ENCODE measurements at places on chromosomes 13 and 19. TPM values are rescaled to one million over a fixed set of nuclear protein-coding genes. Genes with fewer than 3 reads are reported as not detected.

TEAD2 gene
- 26.7 TPM for total RNA-seq

JAK3 gene
- total RNA-seq = 0.68 TPM

SIAH3 gene
- 0.28 TPM for total RNA-seq

SIGLEC14 gene
- not detected for total RNA-seq

- DNase-seq = no peak
Measured at GRCh38 chr13:79427883-79428282, 21.8 kb upstream of the RBM26 start.

DNA sequence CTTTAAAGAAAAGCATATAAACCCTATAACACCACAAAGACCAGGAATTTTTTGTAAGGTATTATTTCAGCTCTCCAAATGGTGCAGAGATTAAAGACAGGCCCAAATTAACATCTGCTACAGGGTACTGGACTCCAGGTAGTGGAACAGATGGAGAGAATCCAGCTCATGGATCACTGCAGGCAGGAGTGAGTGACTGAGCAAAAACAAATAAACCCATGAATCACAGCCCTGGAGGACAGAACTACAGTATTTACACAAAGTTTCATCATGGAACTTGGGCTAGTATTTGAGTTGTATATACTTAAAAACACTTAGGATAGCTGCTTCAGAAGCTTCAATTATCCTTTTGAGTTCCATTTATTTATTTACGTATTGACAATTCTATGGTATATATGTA lies 132.8 kb upstream of the SPRY2 start:
- DNase-seq = peak; percentile 56

GRCh38 chr13:24226762-24227161 lies 66.2 kb downstream of the SPATA13 start:
- DNase-seq = no peak

GRCh38 chr13:34421858-34422475 lies 520.1 kb upstream of the NBEA start:
- DNase-seq = no peak

DNA sequence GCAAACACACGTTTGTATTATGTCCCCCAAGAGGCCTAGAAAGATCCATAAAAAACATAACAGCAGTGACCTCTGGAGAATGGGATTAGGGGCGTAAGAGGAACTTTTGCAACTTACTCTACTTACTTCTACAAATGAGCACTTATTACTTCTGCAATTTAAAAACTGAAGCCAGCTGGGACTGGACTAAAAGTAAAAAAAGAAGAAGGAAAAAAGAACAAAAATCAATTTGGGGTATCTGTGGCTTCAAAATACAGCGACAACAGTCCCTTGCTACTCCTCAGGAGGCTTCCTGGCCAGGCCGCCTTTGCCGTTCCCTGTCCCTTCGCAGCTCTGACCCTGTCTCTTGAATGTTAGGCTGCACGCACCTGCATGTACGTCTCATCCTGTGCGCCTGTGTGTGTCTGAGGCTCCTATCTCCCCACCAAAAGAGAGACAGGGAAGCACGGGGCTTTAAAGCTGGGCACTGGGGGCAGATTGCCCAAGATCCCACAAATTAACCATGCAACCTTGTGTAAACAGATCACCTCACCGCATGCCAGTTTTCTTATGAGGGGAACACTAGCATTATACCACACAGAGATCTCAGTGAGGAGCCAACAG lies 12.1 kb upstream of the FKRP start:
- no peak for DNase-seq

DNA sequence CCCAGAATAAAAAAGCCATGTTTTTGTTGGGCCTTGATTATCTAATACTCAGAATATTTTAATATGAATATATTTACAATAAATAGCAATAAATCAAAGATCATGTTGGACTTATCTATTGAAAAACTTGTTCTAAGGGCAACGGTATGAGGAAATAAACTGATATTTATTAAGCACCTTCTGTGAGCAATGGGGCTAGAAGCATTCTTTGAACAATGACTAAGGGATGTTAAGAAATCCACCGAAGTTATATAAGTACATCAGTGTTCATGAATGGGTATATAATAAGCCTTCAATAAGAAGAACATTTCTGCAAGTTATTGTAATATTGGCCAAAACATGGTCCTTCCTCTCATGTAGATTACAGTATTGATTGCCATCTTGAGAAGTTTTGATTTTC lies 221.8 kb downstream of the OXGR1 start:
- no peak for DNase-seq
